ENCODE measurements at places on chromosomes 7 and 10.

DNA sequence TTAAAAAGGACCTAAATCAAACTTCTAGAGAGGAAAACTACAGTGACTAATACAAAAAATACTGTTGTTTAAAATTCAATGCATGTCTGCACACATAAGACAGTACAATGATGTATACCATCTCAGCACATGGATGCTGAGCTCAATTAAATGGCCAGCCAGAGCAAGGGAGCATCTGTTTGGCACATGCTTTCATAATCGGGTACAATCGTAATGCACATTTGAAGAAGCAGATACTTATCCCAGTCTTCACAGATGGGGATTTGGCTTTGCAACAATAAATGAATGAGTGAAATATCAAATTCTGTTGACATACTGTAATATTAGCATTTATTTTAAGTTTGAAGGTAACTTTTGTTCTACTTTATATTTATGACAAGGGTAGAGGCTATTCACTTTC, 187.8 kb downstream of the CRPPA start:
- DNase-seq, result no peak

GRCh38 chr7:35185908-35186731, 67.8 kb downstream of the TBX20 start:
- DNase-seq, result peak; percentile 54

GRCh38 chr7:8134089-8134733, 127.8 kb downstream of the ICA1 start:
- no peak for DNase-seq

DNA sequence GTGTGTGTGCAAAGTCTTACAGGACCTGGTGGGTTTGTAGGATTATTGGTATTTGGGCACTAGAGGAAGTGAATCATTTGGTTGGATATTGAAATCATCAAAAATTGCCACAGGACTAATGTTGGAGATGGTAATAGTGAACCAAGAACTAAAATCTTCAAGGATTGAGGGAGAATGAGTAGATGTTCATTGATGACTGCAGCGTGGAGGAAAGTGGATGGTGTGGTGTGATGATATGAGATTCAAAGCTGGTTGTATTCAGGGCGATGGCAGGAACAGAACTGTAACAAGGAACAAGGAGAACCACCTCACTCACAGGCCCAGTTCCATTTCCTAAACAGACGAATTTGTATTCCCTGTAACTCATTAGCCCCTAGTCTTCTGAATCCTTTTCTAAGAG, 90.3 kb downstream of the TRIM24 start:
- DNase-seq, result no peak

DNA sequence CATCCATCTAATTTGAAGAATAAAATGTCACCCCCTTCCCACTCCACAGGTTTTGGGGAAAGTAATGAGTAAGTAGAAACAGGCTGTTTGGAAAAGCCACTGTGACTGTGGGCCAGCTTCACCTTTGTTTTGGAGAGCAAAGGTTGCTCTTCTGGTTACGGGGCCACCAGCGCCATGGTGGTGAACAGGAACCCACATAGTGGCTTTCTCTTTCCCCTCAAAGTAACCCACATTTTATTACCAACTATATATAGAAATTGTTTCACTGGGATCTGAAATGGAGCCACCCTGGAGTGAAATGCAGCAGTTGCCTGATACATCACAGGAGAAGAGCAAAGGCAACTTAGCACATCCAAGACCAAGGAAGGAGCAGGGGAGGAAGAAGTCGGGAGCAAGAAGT, 112.3 kb upstream of the EFCAB10 start:
- DNase-seq, result no peak

DNA sequence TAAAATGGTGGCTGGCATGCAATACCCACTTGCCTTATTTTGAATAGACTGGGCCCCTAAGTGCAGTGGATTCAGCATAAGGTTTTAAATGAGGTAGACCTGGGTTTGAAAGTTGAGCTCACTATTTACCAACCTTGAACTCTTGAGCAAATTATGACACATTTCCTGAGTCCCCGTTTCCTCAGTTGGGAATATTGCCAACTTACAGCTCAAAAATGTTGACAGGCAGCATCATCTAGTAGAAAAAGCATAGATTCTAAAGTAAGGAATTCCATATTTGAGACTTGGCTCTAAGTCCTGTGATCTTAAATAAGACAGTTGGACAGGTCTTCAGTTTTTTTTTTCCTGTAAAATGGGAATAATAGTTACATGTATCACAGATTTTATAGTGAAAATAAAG, 305.5 kb downstream of the ACTR3B start:
- no peak for DNase-seq

Data from fibroblast of skin of right biceps (primary cell).